ENCODE measurements at places on chromosomes 16 and 17.
A peak's percentile ranks its signal among the peaks of the same experiment; 100 is the strongest.

DNA sequence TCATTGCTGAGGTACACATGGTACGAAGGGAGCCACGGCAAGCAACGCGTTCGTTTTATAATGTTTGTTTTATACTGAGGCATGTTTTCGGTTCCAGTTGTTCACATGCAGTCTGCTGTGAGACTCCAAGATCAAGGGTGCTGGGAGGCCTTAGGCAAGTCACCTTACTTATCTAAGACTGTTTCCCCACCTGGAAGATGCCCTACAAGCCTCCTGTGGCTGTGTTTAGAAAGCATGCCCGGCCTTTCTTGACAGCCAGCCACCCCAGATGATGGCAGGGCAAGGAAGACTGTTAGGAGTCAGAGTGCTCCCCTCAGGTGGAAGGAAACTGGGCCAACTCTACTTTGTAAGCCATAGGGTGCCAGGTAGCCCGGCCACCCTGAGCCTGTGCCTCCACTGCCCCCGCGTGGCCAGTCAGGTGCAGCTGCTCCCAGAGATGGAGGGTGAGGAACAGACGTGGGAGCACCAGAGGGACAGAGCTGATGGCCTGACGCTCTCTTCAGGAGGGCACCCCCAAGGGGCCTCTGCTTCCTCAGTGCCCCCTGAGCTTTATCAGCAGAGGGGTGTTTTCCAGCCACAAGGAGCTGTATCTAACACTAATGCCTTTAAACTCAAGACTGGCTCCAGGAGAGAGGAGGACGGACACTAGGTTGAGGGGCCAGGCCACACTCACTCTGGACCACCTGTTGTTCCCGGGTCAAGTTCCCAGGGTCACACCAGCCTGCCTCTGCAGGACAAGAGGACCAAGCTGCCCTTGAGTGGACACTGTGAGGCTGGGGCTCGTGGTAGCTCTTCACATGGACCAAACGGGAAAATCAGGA lies 5.4 kb downstream of the NAT9 start:
- DNase-seq, result peak; percentile 82

GRCh38 chr17:10089196-10089804 lies 109.1 kb downstream of the GAS7 start:
- DNase-seq, result no peak

DNA sequence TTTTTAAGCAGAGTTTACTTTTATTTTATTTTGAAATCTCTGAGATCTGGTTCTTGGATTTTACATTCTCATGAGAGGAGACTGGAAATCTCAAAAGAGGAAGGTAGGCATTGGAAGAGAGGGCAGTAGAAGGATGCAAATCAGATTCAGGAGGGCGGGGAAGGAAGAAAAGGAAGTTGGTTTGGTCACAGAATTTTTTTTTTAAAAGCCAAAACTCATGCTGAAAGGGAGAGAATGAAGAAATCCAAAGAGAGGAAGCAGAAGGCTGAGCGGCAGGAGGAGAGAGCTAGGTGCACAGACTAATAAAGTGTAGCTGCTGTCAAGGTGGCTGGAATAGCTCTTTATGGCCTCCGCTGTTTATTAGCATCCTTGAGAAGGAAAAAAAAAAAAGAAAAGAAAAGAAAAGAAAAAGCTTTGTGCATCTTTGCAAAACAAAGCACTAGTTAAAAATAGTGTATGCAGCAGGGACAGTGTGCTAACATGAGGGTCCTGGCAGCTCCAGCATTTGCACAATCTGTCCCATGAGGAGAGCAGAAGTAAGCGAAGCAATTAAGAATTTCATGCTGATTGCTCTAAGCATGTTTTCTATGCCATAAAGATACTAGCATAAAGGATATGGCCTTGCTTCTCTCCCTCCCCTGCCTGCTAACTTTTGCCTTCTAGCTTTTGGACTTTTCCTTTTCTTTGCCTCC lies 194.2 kb downstream of the ZFHX3 start:
- no peak for DNase-seq

- peak; percentile 18 for DNase-seq
These were observed 10.8 kb upstream of the HASPIN start for GRCh38 chr17:3712811-3713463.

DNA sequence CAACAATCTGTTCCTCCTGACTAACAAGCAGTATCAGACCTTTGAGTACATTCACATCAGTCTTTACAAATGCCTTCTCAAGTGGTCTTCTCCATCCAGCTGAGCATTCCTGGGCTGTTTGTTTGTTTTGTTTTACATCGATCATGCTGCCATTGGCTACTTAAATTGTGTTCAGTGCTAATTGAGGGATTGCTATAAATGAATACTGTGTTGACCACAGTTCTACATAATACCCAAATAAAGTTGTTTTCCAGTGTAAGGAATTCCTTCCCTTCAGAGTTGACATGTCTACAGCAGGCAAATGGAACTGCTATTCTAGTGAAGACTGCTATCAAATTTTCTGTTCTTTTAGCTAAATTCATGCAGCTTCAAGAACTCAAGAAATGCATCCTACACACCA lies 3.2 kb downstream of the CDH8 start:
- no peak for DNase-seq

DNA sequence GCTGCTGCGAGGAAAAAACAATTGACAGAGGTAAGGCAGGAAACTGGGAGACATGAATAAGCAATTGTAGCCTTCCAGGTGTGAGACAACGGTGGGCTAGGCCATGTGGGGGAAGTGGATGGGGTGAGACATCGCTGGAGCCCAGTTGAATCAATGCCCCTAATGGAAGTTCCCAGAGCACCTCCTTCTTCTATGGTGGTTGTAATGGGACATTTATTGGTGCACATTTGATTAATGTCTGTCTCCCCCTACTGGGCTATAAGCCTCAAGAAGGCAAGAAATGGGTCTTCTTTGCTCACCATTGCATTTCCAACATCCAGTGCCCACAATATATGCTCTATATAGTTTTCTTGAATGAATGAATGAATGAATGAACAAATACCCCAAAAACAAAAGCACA lies 22.7 kb upstream of the CD300E start:
- DNase-seq, result peak; percentile 34

- DNase-seq, result peak; percentile 76
These were observed 8.5 kb downstream of the CCL18 start for GRCh38 chr17:36072431-36073121.

GRCh38 chr17:46719891-46720290 lies 98.6 kb downstream of the WNT3 start:
- no peak for DNase-seq

GRCh38 chr17:66661411-66662256 lies 173.3 kb upstream of the CACNG5 start:
- DNase-seq, result no peak

GRCh38 chr16:2471653-2472487 lies 773 bp downstream of the NTN3 start:
- DNase-seq, result no peak

- no peak for DNase-seq
These were observed 741 bp downstream of the PLK1 start for GRCh38 chr16:23679274-23679985.

DNA sequence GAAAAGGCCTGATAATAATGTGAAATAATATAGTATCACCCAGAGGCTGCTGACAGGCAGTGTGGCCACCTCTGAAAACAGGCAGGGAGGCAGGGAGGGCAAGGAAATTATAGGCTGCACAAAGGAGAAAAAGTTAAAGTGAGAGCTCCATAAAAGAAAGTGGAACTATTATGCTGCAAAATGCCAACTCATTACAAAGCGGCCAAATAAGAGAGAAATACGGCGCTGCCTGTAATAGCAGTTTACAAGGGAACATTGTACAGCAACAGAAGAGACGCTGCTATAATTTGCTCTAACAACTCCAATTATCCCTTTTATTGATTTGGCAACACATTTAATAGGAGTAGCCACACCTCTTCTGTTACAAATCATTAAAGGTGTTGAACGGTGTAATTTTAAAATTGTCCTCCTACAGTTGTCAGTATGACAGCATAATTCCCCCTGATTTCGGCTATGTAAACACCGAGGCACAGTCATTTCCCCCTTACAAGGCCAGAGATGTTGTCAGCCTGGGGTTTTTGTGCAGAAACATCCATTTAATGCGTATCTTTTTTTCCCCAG lies 120.3 kb downstream of the MRM1 start:
- no peak for DNase-seq

DNA sequence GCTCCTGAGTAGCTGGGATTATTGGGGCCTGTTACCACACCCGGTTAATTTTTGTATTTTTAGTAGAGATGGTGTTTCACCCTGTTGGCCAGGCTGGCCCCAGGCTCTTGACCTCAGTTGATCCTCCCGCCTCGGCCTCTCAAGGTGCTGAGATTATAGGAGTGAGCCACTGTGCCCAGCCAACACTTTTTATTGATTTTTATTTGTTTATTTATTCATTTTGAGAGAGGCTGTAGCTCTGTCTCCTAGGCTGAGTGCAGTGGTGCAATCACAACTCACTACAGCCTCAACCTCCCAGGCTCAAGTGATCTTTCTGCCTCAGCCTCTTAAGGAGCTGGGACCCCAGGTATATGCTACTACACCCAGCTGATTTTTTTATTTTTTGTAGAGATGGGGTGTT lies 54.7 kb downstream of the TNRC6A start:
- no peak for DNase-seq

DNA sequence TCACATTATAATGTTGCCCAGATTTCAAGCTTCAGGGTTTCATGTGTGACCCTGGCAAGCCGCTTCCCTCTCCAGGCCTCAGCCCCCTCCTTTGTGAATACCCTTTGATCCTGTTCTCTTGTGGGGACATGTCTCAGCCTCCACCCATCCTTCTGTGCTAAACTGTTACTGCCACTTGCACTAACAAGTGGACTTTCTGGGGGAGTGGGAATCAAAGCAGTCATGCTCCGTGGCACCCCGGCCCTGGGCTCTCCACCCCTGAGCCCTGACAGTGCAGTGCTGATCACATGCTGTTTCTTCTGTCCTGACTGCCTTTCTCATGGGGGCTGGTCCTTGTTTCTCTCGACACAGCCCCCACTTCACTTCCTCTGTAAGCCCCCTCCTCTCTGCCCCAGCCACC lies 9.7 kb upstream of the DCAF7 start:
- no peak for DNase-seq

- no peak for DNase-seq
These were observed 24.4 kb downstream of the RBL2 start for GRCh38 chr16:53458635-53459034.

DNA sequence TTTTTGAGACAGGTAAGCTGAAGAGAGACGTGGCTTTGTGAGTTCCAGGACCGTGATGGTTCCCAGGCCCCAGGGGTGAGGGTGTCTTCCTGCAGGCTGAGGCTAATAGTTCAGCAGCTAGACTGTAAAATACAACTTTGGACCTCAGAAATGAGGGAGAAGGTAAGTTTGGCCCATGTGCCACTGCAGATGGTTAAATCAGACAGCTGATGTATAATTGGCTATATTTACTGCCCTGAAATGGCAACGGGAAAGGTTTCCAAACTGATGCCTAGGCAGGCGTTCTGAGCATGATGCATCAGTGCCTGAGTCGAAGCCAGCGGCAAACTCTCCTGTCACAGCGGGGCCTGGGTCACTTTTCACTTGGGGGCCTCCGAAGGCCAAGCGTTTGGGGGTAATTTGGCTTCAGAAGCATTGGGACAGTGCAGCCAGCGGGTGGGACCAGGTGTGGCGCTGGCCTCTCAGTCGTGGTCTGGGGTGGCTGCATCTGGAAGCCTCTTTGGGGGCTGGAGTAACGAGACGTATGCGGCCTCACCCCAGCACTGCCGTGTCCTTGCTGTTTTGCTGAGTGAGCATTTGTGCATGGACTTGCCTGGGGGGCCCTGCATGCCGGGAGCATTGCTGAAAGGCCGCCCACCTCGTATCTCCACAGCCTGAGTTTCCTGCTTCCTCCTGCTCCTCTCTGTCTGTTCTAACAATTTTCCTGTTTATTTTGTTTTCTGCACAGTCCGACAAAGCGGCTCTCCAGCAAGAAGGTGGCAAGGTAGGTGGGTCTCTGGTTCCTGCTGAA lies 31.2 kb upstream of the CAPN15 start:
- no peak for DNase-seq

DNA sequence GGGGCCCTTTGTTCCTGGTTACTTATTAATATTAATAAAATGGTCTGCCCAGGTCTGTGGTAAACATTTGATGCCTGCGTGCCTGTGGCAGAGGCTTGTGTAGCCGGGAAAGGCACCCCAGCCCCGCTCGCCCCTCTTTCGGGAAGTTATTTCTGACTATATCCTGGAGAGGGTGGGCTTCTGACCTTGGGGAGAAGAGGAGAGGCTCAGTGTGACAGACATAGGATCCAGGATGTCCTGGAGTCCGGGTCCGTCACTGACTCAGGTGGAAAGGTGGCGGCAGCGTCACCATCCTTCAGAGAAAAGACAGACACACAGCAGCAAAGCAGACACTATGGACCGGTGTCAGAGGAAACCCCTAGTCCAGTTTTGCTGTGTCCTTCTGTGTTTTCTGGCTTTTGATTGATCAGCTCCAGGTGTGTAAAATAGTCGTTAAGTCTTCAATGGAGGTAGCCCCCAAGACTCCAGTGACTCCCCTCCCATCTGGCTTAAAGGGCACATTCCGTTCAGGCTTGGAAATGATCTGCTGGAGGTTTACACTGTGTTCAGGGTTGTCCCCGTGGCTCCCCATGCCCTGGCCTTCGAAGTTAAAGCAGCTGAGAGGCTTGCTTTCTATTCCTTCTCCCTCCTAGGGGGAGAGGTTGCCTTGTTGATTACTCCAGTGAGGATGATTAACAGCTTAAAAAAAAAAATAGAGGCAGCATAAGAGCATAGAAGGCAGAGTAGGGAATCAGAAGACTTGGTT lies 81.6 kb downstream of the CCDC182 start:
- no peak for DNase-seq

GRCh38 chr16:80620736-80621605 lies 80.2 kb downstream of the DYNLRB2 start:
- no peak for DNase-seq

DNA sequence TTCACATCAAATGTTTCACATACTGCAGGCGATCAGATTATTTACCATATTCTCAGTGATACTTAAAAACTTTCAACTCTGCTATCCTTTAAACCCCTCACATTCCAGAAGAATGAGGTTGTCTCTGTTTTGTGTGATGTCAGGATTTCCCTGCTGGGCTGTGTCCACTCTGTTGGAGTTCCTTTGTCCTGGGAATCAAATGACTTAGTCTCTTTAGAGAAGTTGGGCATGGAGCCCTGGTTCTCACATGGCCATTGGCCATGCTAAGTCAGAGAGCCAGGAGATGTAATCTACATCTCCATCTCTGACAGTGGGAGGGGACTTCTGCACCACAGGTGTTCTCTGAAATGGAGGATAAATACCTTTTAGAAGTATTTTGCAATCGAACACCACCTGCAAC lies 205.1 kb upstream of the MAF start:
- DNase-seq, result no peak

DNA sequence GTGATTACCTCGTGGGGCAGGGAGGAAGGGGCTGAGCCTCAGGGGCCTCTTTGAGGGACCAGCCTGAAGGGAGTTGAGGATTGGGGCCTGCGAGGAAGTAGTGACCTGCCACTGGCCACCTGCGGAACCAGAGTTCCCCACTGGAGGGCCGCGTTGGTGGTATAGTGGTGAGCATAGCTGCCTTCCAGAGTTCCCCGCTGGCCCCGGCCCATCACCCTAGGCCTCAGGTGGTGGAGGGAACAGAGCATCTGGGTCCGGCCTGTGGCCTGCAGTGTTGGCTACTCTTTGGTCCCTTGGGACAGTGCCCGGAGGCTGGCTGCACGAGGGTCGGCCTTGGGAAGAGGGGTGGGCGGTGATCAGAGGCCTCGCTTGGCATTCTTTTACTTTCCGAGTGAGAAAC lies 20.5 kb downstream of the MGAT5B start:
- DNase-seq, result no peak
